ENCODE measurements at places on chromosomes 1 and 21.

- no peak for DNase-seq
Observed at GRCh38 chr1:161728376-161729226, 7.3 kb downstream of the FCRLB start.

DNA sequence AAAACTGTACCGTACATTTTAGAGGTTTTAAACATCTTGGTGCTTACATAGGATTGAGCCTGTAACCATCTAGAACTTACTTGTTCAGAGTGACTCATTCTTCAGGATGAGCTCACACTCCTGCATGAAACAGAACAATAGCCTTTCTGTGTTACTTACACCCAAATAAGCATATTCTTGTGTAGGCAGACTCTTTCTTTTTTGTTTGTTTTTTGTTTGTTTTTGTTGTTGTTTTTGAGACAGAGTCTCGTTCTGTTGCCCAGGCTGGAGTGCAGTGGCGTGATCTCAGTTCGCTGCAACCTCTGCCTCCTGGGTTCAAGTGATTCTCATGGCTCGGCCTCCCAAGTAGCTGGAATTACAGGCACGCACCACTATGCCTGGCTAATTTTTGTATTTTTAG is 3.8 kb upstream of the CA6 start:
- no peak for DNase-seq

- DNase-seq: no peak
Observed at GRCh38 chr1:211331011-211331709, 4.5 kb downstream of the TRAF5 start.

GRCh38 chr1:50349242-50349565 is 74.0 kb downstream of the DMRTA2 start:
- DNase-seq: no peak

- DNase-seq: no peak
Observed at GRCh38 chr1:44019466-44019948, 11.8 kb downstream of the SLC6A9 start.

DNA sequence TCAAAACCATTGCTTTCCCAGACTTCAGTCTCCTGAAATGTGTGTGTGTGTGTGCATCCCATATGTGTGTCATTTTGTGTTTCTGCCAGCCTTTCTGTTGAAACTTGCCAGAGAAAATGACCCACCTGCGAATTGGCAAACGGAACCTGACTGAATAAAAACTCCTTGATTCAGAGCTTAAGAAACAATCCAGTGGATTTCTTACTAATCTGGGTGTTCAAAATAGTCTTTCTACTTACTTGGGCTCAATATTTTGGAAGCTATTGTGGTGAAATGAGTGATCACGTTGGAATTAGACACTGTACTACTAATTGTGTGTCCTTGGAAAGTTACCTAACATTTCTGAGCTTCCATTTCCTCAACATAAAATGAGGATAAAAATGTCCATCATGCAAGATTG is 138.9 kb upstream of the ERG start:
- DNase-seq: no peak

DNA sequence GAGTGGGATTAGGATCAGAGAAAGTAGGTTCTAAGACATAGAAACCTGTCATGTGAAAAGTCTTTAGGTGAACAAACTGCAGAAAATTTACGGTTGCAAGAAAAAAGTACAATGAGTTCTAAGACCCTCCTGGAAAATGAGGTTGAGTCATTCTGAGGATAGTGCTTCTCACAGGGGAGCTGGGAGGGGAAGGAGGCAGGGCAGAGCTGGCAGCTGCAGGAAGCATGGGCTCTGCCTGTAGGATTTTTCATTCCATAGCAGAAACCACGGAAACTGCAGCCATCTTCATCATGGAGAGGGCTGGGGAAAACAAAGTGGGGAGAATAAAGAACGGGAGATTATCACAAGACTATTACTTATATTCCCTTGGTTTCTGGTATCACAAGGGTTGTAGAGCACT is 25.8 kb upstream of the THEM4 start:
- no peak for DNase-seq

- no peak for DNase-seq
Observed at GRCh38 chr1:15758343-15758931, at the start of gene FBLIM1. Gene FBLIM1 (plus strand): TSS chr1:15758795. CDS start chr1:15764984, 6,189 bp downstream.

GRCh38 chr21:32816261-32816660 is 44.7 kb upstream of the PAXBP1 start:
- DNase-seq: no peak

GRCh38 chr1:234779160-234779538 is 169.2 kb upstream of the IRF2BP2 start:
- DNase-seq: no peak

- no peak for DNase-seq
Observed at GRCh38 chr1:107530543-107530942, 389.7 kb downstream of the NTNG1 start.

- DNase-seq: no peak
Observed at GRCh38 chr21:40507978-40508377, 339.0 kb downstream of the DSCAM start.

GRCh38 chr1:39272027-39272797 is 67.7 kb downstream of the MACF1 start:
- DNase-seq: no peak

GRCh38 chr1:2801046-2801445 is 447 bp downstream of the TTC34 start:
- DNase-seq: no peak

GRCh38 chr21:45600248-45600647 is 43.3 kb upstream of the PCBP3 start:
- no peak for DNase-seq

DNA sequence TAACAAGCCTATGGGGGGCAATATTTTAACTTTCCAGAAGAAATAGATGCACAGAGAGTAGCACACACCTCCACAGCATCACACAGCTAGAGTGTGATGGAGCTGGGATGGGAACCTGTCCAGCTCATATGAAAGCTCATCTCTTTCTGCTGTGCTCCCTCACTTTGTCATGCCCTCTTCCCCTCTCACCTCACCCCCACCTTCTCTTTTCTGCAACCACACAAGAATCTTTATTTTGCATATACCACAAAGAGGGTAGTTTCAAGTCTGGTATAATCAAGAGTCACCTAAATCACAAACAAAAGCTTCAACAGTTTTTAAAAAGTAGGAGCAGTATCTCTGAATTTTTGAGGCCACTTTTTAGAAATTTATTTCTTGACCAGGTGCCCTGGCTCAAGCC is 22.6 kb downstream of the FOXD2 start:
- DNase-seq: no peak

GRCh38 chr1:30342535-30343141 is 380.7 kb downstream of the MATN1 start:
- no peak for DNase-seq

- peak; percentile 16 for DNase-seq
Observed at GRCh38 chr1:201119206-201120197, 7.3 kb upstream of the CACNA1S start.

DNA sequence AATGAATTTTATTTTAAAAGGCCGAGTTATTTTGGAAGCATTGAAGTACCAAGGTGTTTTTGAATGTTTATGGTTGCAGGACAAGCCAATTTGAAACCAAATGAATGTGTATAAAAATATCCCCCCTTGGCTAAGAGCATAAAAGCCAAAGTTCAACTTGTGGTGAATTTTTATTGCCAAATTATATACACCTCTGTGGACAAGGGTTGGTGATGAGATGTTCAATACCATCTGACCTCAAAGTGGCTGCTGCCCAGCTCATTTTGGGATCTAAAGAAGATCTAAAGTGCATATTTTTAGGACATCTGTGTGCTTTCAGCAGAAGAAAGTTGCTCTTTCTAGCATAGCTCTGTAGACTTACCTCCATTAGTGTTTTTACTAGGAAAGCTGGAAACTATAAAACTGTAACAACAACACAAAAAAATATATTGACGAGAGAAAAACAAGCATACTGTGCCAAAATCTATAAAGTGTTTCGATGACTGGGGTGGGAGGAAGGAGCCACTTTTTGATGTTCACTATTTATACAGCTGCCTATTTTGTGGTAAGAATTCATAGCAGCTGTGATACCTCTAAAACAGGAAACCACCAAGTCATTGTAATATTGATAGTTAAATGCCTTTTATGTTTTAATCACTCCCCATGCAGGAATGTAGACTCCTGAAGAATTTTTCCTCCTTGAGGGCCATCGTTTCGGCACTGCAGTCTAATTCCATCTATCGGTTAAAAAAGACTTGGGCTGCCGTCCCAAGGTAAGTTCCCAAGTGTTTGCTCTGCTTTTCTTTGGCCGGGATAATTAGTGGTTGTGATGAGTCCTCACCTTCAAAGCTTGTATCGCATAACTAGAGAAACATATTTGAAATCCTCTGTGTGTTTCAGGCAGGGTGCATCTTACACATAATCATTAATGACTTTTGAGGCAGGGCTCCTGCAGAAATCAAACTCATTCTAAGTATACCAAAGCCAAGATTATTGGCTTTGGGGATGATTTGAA is 83.2 kb downstream of the RGL1 start:
- no peak for DNase-seq

GRCh38 chr1:2594001-2594640 is 7.5 kb downstream of the PRXL2B start:
- no peak for DNase-seq

DNA sequence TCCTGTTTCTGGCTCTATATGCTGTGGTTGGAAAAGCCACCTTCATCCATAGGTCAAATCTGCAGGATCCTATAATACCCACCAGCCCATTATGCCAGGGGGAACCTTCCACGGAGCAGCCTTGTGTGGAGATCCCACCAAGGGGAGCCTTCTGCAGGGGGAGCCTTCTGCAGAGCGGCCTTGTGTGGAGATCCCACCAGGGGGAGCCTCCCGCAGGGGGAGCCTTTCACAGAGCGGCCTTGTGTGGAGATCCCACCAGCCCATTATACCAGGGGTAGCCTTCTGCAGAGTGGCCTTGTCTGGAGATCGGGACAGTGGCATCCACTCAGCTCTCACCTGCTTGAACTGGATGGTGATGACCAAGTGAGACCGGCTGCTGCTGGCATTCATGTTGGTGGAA is 85.3 kb downstream of the SCCPDH start:
- no peak for DNase-seq

DNA sequence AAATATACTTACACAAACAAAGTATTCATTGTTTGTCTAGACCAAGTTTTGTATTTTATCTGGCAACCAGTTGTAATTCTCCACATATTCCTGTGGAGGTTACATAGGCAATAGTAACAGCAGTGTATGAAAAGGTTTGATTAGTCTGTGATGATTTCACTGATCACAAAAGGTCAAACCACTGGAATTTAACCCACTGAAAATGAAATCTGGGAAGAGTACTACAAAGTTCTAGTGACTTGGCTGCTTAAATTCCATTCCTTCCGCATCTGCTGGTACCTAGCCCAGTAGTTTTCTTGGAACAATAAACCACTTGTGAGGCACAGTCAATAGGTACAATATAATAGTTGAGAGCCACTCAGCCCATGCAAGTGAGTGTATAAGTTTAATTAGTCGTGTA is 205.4 kb downstream of the NFIA start:
- DNase-seq: no peak

DNA sequence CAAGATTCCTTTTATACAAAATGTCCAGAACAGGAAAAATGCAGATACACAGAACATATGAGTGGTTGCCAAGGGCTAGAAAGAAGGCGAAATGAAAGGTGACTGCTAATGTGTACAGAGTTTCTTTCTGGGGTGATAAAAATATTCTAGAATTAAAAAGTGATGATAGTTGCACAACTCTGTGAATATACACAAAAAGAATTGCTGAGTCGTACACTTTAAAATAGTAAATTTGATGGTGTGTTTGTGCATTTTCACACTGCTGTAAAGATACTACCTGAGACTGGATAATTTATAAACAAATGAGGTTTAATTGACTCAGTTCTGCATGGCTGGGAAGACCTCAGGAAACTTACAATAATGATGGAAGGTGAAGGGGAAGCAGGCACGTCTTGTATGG is 23.9 kb downstream of the KLHDC7A start:
- no peak for DNase-seq
